Stimulated activated naive CD8-positive, alpha-beta T cell treated with anti-CD3 and anti-CD28 coated beads, Interleukin-15, amount 100 ng/mL, for 72 hours (primary cell): ENCODE measurements at places on chromosomes 3 and 15.

DNA sequence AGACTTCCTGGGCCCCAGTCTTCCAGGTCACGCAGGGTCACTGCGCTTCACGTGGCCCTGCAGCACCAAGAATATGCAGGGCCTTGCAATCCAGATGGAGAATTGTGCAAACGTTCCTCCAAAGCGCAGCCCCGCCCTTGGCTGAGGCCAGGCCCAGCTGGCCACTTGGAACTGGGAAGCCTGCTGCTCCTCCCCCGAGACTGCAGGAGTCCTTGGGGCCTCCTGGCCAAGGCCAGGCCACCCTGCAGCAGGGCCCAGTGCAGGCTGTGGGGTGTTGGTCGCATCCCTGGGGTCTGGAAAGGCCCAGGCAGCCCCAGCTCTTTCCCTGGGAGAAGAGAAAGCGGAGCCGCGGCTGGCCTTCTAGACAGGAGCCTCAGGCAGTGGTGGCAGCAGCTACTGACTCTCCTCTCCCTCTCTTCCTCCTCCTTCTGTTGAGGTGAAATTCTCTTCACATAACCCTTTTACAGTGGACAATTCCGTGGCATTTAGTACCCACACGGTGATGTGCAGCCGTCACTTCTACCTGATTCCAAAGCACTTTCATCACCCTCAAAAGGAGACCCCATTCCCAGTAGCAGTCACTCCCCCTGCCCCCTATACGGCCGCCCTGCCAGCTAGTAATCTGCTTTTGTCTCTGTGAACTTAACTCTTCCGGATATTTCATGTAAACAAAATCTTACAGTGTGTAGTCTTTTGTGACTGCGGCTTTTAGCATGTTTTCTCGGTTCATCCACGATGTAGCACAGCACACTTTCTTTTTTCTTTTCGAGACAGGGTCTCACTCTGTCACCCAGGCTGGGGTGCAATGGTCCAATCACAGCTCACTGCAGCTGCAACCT, 103.9 kb downstream of the TMEM266 start:
- DNase-seq: no peak

DNA sequence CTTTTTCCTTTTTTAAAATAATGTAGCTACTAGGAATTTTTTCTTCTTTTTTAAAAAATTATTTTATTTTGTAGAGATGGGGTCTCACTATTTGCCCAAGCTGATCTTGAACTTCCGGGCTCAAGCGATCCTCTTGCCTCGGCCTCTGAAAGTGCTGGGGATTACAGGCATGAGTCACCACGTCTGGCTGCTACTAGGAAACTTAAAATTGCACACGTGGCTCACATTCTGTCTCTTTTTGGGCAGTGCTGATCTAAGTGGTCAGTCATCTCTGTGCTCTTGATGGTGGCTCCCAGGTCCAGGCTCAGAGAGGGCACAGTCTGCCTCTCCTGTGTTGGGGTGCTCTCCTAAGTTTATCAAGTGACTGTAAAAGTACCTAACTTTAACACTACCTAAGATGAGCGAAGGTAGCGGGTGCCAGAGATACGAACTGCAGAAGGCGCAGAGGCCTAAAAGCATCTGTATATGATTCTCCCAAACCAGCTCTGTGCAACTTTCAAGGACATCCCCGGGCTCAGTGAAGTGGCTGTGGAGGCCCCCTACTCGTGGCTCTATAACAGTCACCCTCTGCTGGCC, 52.9 kb upstream of the SEC13 start:
- no peak for DNase-seq

DNA sequence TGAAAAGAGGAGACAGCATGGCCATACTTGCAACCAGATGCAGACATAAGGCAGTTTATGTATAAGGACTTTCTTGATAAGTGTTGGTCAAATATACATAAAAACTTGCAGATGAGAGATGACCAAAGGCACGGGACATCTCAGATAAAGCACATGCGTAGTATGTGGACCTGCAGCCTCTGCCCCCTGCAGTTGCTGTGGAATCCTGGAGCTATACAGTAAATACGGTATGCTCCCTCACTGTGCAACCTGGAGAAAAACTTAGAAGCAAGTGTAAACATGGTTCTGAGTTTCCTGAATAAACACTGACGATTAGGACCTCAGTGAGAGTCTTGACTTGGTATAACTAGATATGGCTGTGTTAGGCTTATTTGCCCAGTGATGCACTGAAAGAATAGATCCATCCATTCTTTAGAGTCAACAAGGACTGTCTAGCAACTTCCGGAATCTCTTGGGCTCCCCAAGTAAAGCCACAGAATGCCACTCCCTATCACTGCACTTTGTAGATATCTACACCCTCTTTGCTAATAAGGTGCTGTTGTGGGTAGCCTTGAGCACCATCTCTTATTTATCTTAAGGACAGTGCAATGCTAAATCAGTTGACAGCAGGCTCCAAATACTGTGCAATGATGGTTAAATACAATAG, 40.2 kb downstream of the GJD2 start:
- DNase-seq: no peak

DNA sequence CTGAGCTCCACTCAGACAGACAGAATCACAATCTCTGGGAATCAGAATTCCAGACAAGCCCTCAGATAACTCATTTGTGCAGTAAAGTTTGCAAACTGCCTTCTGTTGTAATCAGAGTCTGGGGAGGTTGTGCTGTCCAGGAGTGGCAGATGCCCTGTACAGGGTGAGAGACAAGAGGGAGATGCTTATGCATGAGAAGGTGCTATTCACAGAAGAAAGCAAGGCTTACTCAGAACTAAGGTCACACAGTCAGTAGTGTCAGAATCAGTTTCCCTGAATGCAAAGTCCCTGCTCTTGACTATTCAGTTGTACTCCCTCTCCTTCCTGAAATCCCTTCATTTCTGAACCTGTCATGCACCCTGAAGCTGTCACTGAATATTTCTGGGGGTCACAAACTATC, 43.7 kb downstream of the SRPRB start:
- DNase-seq: no peak

GRCh38 chr3:101195951-101196713, 124.2 kb downstream of the IMPG2 start:
- DNase-seq: no peak

- DNase-seq: no peak
These were observed 7.5 kb downstream of the PTX3 start for GRCh38 chr3:157443905-157444796.

GRCh38 chr3:55327131-55327920, 159.8 kb downstream of the WNT5A start:
- no peak for DNase-seq

DNA sequence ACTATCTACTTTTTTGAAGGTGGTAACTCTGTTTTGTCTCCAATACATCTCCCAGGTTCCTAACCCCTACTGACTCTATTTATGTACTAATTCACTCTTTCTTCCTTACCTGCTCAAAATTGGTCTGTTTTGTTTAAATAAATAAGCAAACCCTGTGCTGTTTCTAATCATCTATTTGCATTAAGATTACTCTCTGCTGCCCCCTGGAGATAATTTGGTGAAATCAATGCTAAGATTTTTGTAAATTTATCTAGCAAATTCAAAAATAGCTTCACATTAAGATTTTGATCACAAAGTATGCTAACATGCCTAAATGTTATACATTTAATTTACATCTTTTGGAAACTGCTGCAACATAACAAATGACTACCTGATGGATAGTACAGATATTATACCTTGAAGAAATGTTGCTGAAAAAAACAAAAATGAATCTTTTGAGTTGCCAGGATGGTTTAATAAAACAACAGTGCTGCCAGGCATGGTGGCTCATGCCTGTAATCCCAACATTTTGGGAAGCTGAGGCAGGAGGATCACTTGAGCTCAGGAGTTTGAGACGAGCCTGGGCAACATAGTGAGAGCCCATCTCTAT, 4.4 kb upstream of the CD200R1 start:
- no peak for DNase-seq

DNA sequence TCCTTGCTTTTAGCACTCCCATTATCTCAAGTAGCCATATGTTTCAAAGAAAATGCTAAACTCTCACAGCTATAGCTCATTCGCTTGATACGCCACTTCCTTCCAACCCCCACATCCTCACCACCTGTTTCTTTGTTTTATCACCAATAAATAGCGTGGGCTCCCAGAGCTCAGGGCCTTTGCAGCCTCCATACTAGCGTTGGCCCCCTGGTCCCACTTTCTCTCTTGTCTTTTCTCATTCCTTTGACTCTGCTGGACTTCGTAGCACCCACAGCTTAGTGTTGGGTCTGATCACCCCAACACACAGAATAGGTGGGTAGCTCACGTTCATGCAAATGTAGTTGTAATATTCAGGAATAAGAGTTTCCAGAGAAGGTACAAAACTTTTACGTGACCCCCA, 4.1 kb upstream of the GPD1L start:
- no peak for DNase-seq

GRCh38 chr3:75321060-75321459, 343.1 kb upstream of the FRG2C start:
- no peak for DNase-seq

DNA sequence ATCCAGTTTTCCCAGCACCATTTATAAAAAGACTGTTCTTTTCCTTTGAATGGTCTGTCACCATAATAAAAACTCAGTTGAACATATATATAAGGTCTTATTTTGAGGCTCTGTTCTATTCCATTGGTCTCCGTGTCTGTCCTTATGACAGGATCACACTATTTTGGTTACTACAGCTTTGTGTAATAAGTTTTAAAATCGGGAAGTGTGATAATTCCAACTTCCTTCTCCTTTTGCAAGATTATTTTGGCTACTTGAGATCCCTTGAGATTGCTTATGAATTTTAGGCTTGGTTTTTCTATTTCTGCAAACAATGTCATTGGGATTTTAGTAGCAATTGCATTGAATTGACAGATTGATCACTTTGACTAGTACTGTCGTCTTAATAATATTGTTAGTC, 35.7 kb downstream of the SACM1L start:
- DNase-seq: no peak

DNA sequence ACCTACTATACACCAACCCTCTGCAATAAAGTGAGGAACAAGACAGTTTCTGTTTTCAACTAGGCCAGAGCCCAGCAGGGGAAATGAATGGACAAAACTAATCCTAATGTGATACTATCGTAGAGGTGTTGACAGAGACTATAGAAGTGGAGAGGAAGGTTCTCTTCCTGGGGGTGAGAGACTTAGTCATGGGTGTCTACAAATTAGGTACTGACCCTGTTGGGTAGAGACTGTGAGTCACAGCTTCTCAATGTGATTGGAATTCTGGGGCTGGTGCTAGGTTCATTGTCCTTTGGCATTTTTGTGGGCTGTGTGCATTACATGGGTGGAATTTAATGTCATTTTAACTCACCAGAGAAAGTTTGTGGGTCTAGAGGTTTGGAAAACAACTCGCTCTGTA, 79.3 kb downstream of the ADAMTSL3 start:
- DNase-seq: no peak

- DNase-seq: no peak
These were observed 106.1 kb upstream of the TNFAIP8L3 start for GRCh38 chr15:51200792-51201191.

DNA sequence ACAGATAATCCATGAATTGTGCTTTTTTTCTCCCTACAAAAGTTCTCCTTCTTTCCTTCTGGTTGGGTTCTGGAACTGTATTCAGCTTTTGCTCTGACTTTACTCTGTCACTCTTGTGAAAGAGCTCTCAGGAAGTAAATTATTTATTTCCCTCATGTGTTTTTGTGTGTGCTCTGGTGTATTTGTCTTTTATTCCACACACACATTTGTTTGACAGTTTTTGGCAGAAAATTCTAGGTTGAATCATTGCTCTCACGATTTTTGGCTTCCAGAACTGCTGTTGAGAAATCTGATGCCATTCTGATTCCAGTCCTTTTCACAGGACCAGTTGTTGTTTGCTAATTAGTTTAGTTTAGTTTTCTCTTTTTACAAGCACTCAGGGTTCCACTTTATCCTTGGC, 172.8 kb downstream of the PLCH1 start:
- no peak for DNase-seq

GRCh38 chr15:90643301-90643632, 73.9 kb upstream of the BLM start:
- no peak for DNase-seq

- DNase-seq: no peak
These were observed 59.5 kb upstream of the TRPC1 start for GRCh38 chr3:142664311-142664710.

GRCh38 chr3:128521715-128522114, 28.7 kb upstream of the GATA2 start:
- no peak for DNase-seq

DNA sequence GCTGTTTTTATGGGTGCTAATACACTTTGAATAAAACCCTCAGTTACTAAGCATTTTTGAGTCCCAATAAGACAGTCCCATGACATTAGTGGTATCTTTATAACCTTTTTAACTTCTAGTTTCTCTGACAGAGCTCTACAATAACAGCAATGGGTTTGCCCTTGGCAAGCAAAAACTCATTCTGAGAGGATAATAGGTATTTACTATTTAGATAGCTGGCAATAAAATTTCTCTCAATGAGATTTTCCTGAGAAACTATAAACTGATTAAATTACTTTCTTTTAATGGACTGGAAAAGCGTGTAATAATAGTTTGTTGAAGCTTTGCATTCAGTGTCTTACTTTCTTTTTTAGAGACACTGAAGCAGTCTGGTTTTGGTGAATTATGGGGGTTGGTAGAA, 168.0 kb upstream of the MLF1 start:
- DNase-seq: no peak

- DNase-seq: peak; percentile 20
These were observed 2.1 kb downstream of the TNK2 start for GRCh38 chr3:195905970-195906864.

DNA sequence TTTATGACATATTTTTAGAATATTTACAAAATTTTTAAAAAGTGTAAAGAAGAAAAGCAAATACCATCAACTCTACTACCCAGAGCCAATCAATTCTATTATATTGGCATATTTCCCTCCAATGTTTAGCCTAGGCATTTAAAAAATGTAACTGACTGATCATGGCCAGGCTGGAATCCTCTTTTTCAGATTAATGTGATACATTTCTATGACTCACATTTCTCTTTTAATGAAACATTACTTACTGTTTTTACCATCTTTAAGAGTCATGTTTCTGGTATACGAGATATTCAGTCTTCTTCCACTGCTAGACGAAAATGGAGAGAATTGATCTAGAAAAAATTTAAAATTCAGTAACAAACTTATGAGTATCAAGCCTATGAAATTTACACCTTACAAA, 53.4 kb upstream of the DCUN1D1 start:
- no peak for DNase-seq

- no peak for DNase-seq
These were observed 16.8 kb downstream of the MEF2A start for GRCh38 chr15:99582508-99582960.

GRCh38 chr3:74445541-74445940, 168.9 kb downstream of the CNTN3 start:
- DNase-seq: no peak

GRCh38 chr15:58436552-58436951, 4.8 kb downstream of the LIPC start:
- DNase-seq: no peak
